Spinal cord (tissue), 10 donors: ENCODE measurements at places on chromosomes 4 and X.

DNA sequence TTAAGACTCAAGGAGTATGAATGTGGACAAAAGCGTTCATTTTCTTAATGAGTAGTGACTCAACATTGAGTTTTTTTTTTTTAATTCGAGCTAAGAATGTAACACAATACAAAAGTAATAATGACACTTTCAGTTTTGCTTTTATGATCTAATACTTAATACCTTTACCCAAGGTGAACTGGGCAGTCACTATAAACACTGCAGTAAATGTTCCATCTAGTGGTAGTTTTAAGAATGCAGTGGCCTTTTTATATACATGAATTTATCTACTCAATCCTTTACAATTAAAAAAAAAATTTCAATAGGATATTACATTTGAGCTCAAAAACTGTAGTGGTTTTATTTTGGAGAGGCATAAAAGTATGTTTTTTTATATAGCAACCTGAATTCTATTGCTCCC, 33.9 kb downstream of the PDK3 start:
- no peak for DNase-seq

DNA sequence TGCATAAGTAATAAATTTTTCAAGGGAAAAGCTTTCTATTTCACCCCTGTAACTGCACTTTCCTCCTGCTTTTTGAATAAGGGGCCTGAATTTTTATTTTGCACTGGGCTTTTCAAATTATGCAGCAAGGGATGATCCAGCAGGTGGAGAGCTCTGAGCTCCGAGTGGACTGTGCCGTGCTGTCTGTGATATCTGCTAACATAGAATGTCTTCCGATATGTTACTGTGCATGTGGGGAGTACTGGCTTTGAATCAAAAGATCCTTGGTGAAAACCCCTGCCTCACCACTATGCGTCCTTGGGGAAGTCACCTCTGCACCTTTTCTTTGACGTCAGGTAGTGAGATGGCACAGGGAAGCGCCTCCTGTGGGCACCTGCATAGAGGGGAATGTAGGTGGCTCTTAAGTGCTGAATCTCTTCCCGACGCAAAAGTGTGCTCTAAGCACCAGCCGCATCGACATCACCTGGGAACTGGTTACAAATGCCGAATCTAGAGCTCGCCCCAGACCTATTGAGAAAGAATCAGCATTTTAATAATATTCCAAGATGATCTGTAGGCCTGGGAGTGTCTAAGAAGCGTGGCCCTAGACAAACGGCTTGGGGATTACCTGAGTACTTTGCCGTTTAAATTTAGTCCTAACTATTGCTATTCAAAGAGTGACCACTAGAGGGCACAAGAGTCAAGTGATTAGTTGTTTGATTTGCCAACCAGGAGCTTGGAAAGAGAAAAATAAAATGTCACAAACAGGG, 19.2 kb upstream of the WFS1 start:
- DNase-seq: no peak

DNA sequence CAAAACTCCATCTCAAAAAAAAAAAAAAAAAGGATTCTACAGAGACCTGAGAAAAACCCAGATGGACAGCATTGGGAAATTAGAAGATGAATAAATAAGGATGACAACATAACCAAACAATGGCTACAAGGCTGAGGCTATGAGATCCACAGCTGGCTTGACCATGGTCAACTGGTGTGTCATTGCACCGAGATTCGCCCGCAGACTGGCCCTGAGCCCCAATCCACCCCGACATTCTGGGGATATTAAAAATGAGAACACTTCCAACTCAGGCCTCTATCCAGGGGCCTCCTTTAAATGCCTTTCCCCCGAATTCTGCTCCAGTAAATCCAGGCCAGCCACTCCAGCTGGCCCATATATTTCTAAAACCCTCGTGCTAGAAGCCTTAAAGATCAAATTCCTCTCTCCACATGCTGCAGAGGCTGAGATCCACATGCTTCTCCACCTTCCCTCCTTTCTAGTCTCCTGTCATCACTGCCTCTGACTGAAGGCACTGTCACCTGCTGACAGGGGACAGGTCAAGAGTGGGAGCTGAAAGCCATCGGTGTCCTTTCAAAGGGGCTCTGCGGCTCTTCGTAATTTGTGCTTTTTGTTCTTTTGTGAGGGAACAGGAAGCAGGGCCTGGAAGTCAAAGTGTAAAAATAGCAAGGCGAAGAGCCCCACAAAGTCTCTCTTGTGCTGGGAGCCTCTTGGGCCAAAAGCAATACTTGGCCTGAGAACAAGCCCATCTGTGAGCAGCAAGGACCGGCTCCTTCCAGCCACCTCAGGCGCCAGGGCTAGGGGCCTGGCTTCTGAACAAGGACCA, 203.7 kb downstream of the NSUN7 start:
- peak; percentile 31 for DNase-seq

- no peak for DNase-seq
Measured at GRCh38 chrX:153398275-153398960, 2.7 kb downstream of the PNMA6E start.
